ENCODE measurements at places on chromosomes 3 and 15.

DNA sequence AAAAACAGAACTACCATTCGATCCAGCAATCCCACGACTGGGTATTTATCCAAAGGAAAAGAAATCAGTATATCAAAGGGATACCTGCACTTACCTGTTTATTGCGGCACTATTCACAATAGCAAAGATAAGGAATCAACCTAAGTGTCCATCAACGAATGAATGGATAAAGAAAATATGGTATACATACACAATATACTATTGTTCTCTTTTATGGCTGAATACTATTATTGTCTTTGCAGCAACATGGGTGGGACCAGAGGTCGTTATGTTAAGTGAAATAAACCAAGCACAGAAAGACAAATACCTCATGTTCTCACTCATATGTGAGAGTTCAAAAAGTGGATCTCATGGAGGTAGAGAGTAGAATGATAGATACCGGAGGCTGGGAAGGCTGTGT lies 118.3 kb upstream of the FAM3D start:
- DNase-seq = no peak

GRCh38 chr3:140914384-140914945 lies 27.2 kb upstream of the SLC25A36 start:
- DNase-seq = no peak

- no peak for DNase-seq
Observed at GRCh38 chr3:108664266-108664665, 74.7 kb downstream of the DZIP3 start.

DNA sequence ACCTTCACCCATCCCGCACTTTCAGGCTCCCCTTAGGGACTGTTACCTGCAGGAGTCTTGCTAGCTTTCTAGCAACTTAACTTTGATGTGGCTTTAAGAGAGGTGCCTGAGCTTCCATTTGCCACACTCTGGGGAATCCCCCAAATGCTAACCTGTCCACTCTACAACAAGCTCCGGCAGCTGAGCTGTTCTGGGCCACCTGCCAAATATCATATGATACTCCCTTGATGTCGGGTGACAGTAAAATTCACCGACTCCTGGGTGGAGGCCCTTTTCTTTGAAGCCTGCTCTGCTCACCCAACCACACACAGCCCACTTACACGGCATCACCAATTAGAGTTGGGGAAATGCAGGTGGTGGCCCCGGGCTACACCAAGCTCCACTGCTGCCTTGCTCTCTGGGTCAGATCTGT lies 38.0 kb upstream of the XCR1 start:
- DNase-seq = no peak

GRCh38 chr15:67850994-67851571 lies 11.2 kb upstream of the RNU6-1 start:
- DNase-seq = no peak

DNA sequence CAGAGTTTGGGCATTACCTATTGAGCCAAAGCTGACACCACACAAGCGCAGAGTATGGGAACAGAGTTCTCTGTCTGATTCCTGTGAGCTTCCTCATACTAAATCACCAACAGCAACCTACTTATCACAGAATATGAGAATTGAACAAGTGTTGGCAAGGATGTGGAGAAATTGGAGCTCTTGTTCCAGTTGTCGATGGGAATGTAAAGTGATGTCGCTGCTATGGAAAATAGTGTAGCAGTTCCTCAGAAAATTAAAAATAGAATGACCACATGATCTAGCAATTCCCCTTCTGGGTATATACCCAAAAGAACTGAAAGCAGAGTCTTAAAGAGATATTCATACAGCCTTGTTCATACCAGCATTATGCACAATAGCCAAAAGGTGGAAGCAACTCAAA lies 33.4 kb downstream of the CD86 start:
- DNase-seq = no peak

DNA sequence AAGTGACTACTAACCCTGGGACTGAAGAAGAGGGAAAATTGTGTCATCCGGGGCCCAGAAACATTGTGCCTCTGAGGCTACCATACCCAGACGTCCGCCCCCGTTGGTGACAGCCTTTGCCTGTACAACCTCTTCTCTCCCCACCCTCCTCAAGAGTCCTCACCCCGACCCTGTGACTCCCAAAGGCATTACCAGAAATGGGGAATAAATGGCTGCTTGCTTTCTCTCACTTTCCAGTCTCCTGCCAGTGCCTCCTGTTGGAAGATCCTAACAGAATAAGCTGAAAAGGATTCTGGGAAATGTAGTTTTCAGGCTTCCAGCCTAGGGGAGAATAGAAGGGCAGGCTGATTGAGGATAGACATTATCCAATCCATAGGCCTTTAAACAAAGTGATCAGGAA lies 30.8 kb upstream of the SLC25A36 start:
- peak; percentile 41 for DNase-seq

DNA sequence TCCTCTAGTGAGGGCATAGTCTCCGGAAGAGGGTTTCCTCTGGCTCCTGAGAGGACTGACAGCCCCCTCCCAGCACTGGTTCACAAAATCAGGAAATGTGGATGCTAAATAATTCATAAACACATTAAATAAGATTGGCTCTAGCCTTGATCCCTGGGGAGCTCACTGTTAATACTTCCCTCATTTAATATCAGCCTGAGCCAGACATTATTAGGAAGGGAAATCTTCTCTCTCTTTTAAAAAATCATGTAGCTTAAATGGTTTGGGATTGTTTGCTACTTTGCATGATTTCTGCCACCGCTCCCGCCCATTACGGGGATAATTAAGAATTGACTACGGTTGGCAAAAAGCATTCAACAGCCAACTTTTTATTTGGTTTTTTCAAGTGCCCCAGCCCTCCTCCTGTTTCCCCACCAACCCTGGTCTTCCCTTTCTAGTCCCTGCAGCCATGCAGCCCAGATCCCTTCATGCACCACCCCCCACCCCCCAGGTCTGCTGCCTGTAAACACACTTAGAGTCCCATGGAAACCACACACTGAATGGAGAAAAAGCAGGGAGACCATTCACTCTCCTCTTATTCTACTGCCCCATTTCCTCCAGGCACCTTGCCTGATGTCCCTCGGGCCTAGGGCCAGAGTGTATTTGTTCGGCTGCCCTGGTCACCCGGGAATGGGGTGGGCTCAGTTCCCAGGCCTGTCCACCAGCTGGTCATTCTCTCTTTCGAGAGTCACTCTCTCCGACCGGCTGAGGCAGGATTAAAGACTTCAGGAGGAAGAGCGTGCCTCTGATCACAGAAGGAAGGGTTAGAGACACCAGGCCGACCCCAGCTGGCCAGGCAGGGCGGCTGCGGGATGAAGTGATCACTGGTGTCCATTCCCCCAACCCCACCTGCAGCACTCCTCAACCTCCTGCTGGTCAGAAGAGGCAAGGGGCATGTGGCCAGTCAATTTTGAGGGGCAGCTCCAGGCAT lies 45.1 kb downstream of the SEMA5B start:
- peak; percentile 71 for DNase-seq

DNA sequence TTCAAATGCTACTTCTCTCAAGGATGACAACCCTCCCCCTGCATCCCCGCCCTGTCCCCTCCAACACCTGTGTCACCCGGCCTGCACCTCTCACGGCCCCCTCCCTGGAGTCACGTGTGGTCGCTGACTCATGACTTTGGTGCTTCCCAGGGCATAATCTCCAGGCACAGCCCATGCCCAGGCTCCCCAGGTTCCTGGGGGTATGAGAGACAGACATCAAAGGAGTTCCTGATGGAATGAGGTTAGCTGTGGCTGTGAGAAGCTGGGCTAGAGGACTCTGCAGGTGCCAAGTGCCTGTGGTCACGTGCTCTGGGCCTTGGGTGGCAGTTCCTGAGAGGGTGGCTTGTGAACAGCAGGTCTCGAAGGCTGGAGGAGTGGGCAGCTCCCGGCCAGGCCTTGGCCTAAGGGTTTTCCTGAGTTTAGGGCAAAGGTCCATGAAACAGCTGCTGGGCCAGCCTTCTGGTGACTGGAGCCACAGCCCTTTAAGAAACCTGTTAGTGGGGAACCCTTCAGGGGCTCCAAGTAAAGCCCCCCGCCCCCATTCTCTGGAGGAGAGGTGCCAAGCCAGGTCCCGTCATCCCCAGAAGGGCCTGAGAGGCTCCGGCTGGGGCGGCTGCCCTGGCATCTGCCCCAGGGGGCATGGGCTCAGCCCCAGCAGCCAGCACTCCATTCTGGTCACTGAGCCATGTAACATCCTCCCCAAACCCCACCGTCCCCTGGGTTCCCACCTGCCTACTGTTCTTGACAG lies 230.0 kb downstream of the XXYLT1 start:
- DNase-seq = peak; percentile 31

DNA sequence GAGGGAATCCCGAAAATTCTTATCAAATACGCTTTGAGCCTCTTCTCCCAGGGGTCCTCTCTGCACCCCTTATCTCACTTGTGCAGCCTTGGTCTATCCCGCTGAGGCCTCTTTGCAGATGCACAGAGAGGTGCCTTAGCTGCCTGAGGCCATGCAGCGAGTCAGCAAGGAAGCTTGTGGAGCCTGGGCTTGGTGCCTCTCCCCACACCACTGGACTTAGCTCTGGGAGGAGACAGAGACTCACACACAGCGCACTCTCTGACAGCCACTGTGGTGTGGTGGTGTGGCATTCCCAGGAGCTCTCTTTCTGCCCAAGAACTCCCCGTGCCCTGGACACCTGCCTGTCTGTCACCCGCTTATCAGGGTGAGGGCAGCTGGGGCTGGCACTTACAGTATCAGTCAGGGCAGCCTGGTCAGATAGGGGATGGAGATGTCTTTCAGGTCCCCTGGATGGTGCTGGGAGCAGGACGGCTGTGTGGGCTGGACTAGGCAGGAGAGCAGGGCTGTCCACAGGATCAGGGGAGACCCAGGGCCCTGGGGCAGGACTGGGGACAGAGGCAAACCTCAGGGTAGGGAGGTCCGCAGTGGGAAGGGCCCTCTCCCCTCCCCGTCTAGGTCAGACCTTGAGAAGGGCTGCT lies 10.2 kb upstream of the LINGO1 start:
- no peak for DNase-seq

- DNase-seq = no peak
Observed at GRCh38 chr3:45631486-45631885, 36.9 kb downstream of the LIMD1 start.

- DNase-seq = no peak
Observed at GRCh38 chr3:39021465-39022285, 30.1 kb downstream of the SCN11A start.

DNA sequence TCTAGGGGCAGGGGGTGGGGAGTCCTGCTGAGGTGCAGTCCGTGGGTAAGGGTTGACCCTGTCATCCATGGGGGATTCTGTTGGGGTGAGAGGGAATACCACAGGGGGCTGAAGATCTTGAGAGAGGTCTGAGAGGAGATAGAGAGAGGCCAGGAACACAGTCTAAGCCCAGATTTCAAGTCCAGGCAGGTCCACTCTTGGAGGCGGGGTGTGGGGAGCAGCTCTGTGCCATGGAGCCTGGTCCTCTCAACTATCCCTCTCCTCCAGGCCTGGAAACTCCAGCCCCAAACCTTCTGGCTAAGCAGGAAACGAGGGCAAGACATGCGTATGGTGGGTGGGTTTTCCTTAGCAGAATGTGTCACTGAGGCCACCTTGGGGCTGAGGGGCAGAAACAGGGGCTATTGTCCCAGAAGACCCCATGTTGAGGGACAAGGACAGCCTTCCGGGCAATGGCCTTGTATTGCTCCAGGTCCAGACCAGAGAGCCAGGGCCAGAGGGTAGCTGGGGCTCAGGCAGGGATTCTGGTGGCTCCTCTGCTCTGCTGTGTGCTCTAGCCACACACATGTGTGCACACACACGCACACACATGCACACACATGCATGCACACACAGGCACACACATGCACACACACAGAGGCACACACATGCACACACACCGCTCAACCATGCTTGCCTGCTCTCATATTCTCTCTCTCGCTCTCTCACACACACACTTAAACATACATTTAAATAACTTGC lies 48.6 kb upstream of the MAGEF1 start:
- no peak for DNase-seq

GRCh38 chr15:31263751-31264558 lies 62.7 kb upstream of the KLF13 start:
- peak; percentile 46 for DNase-seq

DNA sequence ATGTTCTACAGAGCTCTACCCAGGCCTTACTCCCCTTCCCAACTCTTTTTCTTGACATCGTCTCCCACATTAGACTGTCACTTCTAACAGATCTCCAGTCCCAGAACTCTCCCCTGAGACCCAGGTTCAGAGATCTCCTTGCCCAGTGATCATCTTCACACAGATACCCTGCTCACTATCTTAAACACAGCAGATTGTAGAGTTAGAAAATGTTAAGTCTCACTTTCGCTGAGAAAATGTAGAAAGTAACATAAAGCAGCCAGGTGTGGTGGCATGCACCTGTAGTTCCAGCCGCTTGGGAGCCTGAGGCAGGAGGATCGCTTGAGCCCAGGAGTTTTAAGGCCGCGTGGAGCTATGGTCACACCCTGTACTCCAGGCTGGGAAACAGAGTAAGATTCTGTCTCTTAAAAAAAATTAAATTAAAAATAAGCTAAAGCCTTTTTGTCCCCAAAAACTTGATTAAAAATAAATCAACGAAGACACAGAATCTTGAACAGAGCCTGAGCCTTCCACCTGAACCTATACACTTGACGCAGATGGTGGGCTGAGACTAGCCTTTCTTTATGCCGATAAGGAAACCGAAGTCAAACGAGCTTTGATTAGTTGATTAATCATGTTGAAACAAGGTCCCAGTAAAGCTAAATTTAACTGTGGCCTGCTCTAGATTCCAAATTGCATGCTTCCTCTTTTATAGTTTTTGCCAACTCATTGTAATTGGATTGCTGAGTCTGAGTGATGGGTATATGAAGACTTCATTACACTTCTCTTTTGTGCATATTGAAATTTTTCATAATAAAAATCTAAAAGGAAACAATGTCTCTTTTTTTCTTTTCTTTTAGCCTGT lies 31.3 kb upstream of the BLM start:
- DNase-seq = no peak

GRCh38 chr3:10790713-10791112 lies 25.3 kb upstream of the SLC6A11 start:
- no peak for DNase-seq

- no peak for DNase-seq
Observed at GRCh38 chr15:99734575-99734974, 1.3 kb upstream of the LYSMD4 start.

- peak; percentile 15 for DNase-seq
Observed at GRCh38 chr3:183182732-183183610, 20.4 kb upstream of the LAMP3 start.

DNA sequence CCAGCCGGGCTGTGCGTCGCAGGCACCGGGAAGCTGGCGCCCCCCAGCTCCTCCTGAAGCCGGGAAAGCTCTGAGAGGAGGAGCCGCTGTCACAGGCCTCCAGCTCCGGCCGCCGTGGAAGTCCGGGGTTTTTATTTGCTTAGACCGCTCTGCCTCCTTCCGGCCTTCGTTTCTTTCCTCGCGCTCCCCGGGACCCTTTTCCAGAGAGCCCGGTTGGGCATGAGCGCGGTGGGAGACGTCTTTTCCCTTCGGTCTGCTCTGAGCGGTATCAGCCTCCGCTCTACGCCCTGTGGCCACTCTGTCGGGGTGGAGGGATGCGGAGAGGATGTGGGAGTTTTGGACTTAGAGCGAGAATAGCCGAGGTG lies 559 bp downstream of the SENP5 start:
- no peak for DNase-seq

DNA sequence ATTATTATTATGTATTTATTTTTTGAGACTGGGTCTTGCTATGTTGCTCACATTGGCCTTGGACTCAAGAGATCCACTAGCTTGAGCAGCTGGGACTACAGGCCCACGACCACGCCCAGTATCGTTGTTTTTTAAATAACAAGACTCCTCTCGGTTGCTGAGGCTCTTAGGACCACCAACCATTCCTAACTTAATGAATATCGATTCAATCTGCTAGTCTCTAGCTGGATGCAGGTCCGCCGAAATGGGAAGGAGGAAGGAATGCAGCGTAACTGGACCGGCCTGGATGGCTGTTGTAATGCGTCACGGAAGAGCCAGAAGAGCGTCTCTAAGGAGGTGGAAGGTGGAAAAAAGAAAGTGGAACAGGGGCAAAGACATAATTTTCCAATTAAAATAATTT lies 1.7 kb downstream of the ANXA2 start:
- no peak for DNase-seq

Measured in D341Med (cell line).